ENCODE measurements at places on chromosomes 1 and 21.

DNA sequence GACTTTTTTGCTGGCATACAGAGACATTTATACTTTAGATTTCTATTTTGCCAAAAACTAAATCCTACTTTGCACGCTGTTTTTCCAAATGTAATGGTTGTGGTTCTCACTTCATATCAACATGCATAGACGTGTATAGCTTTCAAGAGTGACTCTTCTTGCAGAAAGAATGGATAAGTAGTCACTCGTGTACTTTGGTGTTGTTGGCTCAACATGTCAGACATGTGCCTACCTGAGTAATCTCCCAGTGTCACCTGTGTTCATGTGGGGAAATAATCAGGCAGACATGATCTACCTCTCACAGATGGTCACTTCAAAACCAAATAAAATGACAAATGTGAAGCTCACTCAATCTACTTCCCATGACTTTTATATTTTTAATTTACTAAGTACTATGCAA lies 73.1 kb downstream of the GPR88 start:
- no peak for DNase-seq

GRCh38 chr1:3828391-3828790 lies 28.6 kb downstream of the CEP104 start:
- DNase-seq = no peak

DNA sequence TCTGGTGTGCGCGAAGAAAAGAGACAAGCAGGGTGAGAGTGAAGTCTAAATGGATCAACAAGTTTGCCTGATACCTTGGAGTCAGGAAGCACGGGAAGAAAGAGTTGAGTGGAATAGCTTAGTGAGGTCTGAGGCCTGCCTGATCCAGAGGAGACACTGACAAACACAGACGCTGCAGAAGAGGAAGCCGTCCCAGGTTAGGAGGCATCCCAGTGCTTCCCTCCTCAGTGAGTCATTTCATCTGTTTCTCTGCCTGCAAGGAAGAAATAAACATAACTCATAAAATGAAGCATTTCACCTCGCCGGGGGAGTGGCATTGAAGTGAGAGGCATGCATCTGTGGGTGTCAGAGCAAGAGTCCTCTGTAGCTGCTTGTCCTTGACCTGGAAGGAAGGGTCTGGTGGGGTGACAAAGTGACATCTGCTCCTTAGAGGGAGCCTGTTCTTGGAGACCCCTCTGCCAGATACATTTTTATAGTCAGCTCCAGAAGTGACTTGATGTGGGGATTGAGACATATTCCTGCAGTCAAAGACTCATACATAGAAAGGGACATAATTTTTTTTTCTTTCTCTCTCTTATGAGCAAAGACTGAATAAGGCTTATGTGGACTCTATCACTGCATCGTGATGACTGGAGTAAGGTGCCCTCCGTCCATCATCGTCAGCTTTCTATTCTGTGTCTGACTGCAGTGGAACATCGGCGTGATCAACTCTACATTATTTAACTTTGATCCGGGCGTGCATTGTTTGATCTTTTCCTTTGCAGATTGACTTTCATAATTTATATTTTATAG lies 256.7 kb downstream of the KIF26B start:
- no peak for DNase-seq

DNA sequence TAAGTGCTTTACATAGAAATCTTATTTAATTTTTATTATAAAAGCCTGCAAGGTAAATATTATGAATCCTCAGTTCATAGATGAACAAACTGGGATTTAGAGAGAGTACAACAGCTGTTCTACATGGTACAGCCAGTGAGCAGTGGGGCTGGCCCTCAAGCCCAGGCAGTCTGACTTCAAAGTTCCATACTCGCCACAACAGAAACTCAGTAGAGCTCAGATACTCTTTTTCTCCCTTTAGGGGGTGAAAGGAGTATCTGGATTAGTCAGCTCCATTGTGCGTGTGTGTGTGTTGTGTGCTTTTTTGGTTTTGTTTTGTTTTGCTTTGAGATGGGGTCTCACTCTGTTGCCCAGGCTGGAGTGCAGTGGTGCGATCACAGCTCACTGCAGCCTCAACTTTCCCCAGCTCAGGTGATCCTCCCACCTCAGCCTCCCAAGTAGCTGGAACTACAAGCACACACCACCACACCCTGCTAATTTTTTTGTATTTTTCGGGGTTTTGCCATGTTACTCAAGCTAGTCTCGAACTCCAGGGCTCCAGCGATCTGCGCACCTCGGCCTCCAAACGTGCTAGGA lies 378.5 kb downstream of the SMYD3 start:
- no peak for DNase-seq

- DNase-seq = no peak
These were observed 16.0 kb downstream of the IFFO2 start for GRCh38 chr1:18940303-18941020.

- DNase-seq = no peak
These were observed 13.5 kb downstream of the GORAB start for GRCh38 chr1:170545476-170545875.

- DNase-seq = no peak
These were observed 3.6 kb downstream of the B3GALT5 start for GRCh38 chr21:39616211-39616772.

GRCh38 chr1:21321963-21322680 lies 31.9 kb upstream of the ECE1 start:
- DNase-seq = no peak

- DNase-seq = no peak
These were observed 301.2 kb downstream of the DUSP10 start for GRCh38 chr1:221440658-221441057.

DNA sequence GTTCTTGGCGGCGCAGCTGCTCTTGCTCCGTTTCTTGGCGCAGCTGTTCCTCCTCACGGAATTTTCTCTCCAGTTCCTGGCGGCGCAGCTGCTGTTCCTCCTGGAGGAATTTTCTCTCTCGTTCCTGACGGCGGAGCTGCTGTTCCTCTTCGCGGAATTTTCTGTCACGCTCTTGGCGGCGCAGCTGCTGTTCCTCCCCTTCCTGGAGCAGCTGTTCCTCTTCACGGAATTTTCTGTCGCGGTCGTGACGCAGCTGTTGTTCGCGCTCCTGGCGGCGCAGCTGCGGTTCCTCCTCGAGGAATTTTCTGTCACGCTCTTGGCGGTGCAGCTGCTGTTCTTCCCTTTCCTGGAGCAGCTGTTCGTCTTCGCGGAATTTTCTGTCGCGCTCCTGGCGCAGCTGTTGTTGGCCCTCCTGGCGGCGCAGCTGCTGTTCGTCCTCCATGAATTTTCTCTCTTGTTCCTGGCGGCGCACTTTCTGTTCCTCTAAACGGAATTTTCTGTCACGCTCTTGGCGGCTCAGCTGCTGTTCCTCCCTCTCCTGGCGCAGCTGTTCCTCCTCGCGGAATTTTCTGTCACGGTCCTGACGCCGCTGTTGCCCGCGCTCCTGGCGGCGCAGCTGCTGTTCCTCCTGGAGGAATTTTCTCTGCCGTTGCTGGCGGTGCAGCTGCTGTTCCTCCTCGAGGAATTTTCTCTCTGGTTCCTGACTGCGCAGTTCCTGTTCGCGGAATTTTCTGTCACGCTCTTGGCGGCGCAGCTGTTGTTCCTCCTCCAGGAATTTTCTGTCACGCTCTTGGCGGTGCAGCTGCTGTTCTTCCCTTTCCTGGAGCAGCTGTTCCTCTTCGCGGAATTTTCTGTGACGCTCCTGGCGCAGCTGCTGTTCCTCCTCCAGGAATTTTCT lies 7.0 kb downstream of the TCHH start:
- no peak for DNase-seq

- DNase-seq = no peak
These were observed 13.6 kb upstream of the OTUD7B start for GRCh38 chr1:150024156-150024555.

GRCh38 chr1:11804666-11805421 lies 920 bp downstream of the MTHFR start:
- peak; percentile 29 for DNase-seq

Measured in activated CD4-positive, alpha-beta T cell treated with anti-CD3 and anti-CD28 coated beads, Interleukin-2, amount 50 U/mL, for 1 hour (primary cell).